ENCODE measurements at places on chromosomes 11 and 22. TPM values are rescaled to one million over a fixed set of nuclear protein-coding genes. Genes with fewer than 3 reads are reported as not detected.
A peak's percentile ranks its signal among the peaks of the same experiment; 100 is the strongest.

Gene TMEM191B
- polyA plus RNA-seq: not detected

Gene C11orf71
- 21.1 TPM for polyA plus RNA-seq

GRCh38 chr11:7437696-7438095, 47.6 kb upstream of the OLFML1 start:
- DNase-seq: no peak

DNA sequence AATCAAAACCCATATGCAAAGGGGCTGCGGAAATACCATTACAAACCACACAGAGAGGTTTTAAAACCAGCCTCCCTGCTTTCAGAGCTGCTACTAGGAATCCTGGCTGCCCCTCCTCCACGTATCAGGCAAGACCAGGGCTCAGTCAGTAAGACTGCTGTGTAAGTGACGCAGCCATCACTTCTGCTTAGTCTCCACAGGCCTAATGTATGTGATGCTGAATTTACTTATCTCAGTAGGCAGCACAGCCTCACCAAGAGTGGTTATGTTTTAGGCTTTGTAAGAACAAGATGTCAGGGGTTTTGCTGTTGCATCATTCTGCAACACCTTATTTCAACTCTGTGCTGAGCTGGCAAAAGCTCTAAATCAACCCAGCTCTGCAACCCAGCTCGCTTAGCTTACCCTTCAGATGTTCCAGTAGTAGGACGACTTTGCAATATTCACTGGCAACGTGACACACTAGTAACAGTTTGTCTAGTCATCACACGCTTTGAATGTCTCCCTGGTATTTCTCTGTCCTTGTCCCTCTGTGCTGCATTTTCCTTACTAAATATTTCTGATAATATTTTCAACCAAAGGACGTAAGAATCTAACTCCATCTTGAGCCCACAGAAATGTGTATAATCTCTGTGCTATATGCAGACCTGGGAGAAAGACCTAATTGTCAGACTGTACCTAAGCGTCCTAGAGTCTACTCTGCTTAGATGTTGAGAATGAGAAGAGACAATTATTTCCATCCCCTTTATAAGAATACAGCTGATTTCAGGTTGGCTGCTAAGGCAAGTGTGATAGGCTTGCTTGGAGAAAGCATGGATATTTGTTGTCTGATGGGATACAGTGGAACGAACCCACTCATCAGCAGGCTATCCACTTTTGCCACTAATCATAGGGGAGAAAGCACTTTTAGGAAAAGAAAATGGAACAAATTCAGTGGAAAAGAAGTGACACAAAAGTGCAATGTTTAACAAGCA, 72.2 kb downstream of the LARGE2 start:
- no peak for DNase-seq

DNA sequence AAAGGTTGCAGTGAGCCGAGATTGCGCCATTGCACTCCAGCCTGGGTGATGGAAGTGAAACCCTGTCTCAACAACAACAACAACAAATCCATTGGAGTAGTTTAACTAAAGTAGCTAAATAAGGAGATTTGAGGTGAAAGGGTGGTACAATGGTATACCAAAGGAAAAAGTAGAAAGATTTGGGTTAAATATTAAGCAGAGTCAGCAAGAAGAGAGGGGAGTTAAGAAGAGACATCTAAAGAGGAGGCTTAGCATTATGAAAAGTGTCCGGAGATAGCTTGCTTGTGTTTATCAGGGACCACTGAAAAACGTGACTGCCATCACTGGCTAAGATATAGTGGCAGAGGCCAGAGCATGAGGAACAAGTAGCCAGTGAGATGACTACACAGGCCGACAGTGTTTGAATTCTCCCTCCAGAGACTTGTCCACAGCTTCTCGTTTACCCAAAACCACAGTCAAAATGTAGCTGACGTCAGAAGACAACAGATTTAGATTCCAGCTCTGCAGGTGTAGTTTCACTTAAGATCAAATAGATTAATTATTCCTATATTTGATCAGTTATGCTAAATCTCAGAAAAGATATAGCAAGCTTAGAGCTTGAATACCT, 32.6 kb upstream of the GRK2 start:
- no peak for DNase-seq

- no peak for DNase-seq
These were observed 9.6 kb downstream of the FAM118A start for GRCh38 chr22:45319324-45319685.

- DNase-seq: peak; percentile 2
These were observed 164.5 kb downstream of the SOX6 start for GRCh38 chr11:16191868-16192240.

DNA sequence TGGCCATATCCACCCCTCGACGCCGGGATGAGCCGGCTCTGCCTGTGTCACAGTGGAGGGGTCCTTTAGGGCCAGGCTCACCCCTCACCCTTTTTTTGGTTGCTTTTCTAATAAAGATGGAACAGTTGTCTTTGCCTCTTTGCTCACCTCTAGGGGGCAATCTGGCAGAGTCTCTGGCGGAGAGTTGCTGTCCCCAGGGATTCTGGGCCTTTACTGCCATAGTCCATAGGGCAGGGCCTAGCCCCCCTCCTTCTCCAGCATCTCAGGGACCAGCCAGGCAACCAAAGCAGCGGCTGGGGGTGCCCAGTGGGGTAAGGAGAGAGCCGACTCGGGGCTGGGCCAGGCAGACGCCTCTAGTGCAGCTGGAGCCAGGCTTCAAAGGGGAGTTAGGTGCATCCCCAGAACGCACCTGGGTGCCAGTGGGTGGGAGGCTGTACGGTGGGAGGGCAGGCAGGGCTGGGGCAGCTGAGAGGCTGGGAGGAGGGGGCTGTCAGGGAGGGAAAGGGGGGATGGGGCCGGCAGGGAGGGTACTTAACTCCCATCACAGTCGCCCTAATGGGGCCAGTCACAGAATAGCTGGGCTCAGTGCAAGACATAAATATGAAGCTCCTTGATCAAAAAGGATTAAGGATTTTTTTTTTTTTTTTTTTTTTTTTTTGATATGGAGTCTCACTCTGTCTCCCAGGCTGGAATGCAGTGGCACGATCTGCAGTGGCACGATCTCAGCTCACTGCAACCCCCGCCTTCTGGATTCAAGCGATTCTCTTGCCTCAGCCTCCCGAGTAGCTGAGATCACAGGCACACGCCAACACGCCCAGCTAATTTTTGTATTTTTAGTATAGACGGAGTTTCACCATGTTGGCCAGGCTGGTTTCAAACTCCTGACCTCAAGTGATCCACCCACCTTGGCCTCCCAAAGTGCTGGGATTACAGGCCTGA, 2.5 kb upstream of the SUSD2 start:
- no peak for DNase-seq

DNA sequence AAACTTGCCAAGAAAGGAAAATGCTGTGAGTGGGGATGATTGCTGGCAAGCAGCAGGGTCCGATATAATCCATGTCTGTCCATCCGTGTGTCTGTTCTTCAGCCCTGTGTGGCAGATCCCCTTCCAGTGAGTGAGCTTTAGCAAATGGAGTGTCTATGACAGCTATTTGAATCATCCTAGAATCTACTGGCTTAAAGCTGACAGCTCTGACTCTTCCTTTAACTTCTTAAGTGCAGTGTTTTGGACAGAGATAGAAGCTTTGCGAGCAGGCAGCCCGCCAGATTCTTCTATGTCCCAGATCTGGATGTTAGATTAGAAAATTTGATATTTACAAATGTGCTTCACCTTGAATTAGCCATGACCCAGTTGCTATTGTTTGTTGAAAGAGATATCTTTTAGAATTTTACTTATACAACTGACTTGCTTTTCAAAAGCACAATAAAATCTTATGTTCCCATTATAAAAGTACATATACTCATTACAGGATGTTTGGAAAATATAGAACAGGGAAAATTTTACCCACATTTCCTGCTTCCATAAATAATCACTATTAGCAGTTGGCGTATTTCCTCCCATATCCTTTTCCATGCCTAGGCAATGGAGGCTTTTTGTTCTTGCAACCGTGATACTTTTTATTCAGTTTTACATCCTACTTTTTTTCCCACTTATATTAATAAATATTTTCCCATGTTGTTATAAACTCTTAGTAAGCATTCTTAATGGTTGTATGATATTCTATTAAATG, 124.5 kb downstream of the COMMD9 start:
- DNase-seq: no peak

- no peak for DNase-seq
These were observed 7.3 kb downstream of the SART1 start for GRCh38 chr11:65968600-65969482.

GRCh38 chr11:70424765-70425344, 26.5 kb downstream of the CTTN start:
- DNase-seq: no peak
